ENCODE measurements at places on chromosomes 12 and 14. TPM values are rescaled to one million over a fixed set of nuclear protein-coding genes. Genes with fewer than 3 reads are reported as not detected.

Gene SELPLG
- 15.5 TPM for total RNA-seq

Gene TMEM179
- 4.3 TPM for total RNA-seq

Gene SLCO1A2
- total RNA-seq, result not detected

Gene RNFT2
- 9.7 TPM for total RNA-seq

Gene STAB2
- total RNA-seq, result 1.6 TPM

Gene RDH16
- 0.55 TPM for total RNA-seq

Gene KRT2
- total RNA-seq, result not detected

Gene MYH6
- not detected for total RNA-seq

- no peaks in the 10 kb centered on the region for H3K4me1 ChIP-seq
- no peak overlapping the region for H3K4me3 ChIP-seq
- H3K36me3 ChIP-seq, result no peaks in the 10 kb centered on the region
- H3K27me3 ChIP-seq, result no peaks in the 10 kb centered on the region
- H3K27ac ChIP-seq, result no peak overlapping the region
These were observed 51.0 kb downstream of the PAH start for GRCh38 chr12:102865821-102866615.

- no peaks in the 10 kb centered on the region for H3K4me1 ChIP-seq
- no peak for DNase-seq
- H3K36me3 ChIP-seq, result no peaks in the 10 kb centered on the region
- H3K27me3 ChIP-seq, result no peaks in the 10 kb centered on the region
These were observed 42.6 kb downstream of the NELL2 start for GRCh38 chr12:44833561-44833960.

DNA sequence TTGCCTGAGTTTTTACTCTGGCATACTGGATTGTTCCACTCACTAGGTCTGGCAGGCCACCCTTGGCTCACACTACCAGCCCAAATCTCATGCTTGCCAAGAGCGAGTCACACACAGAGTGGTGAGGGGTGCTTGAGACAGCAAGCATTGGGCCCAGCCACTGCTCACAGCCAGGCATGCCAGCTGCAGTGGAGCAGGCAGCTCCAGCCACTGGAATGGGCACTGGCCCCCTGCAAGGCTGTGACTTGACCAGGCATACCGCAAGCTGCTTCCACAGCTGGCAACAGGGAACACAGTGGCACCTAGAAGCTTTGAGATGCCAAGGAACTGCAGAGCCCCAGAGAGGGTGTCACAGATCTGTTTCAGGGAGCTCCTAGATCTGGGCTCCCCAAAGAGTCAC is 488.5 kb downstream of the LRFN5 start:
- no peaks in the 10 kb centered on the region for H3K27me3 ChIP-seq
- DNase-seq, result no peak
- no peaks in the 10 kb centered on the region for H3K4me1 ChIP-seq
- H3K36me3 ChIP-seq, result no peaks in the 10 kb centered on the region

DNA sequence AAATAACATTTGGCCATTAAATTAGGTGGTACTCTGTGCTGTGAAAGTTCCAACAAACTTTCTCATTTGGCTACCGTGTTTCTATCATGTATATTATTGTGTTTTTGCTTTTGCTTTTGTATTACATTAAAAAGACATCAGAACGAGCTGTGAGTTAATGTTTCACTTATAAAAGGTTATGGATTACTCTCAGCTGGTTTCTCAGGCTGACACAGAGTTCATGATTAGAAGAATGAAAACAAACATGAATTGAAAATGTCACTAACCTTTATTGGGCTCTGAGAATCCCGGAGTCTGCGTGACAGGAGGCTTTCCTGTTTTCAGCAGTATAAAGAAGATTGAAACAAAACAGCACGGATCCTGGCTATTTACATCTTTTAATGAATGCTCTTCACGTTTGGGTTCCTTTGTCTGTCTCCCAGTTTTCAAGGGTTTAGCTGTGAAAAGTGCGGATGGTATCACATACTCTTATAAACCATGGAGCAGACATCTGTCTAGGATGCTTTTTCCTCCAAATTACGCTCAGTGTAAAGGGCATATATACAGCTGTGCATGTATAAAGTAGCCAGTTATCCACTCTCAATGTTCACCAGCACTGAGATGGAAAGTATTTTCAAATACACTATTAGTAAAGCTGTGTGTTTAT is 153.6 kb downstream of the PTCSC3 start:
- no peak overlapping the region for H3K27ac ChIP-seq
- DNase-seq, result no peak
- H3K4me1 ChIP-seq, result no peaks in the 10 kb centered on the region

- no peak for DNase-seq
- peaks cover 2% of the 10 kb centered on the region for H3K36me3 ChIP-seq
- no peaks in the 10 kb centered on the region for H3K27me3 ChIP-seq
- H3K4me3 ChIP-seq, result no peak overlapping the region
These were observed 41.3 kb downstream of the CDC42BPB start for GRCh38 chr14:103016071-103016470.

- H3K4me1 ChIP-seq, result peaks cover 21% of the 10 kb centered on the region
- H3K36me3 ChIP-seq, result no peaks in the 10 kb centered on the region
- H3K27me3 ChIP-seq, result peaks cover 46% of the 10 kb centered on the region
These were observed 837 bp downstream of the COL2A1 start for GRCh38 chr12:48003226-48004052.

- no peaks in the 10 kb centered on the region for H3K27me3 ChIP-seq
- H3K4me3 ChIP-seq, result no peak overlapping the region
- no peaks in the 10 kb centered on the region for H3K36me3 ChIP-seq
These were observed 46.5 kb downstream of the ARID2 start for GRCh38 chr12:45775964-45776363.

DNA sequence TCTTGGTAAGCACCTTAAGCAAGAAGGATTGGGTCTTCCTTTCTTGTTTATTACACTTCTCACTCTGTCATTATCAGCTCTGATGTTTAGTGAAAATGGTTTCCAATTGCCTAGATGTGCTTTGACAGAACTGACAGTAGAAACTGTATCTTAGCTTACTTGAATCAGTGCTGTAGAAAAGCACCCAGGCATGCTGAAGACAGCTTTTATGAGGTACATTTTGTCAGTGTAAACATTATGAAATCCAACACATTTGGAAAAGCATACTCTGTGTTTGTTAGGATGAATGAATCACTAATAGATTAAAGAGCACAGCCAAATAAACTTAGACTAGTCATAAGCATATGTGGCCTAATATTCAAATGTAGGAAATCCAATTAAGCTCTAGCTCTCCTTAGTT is 290.2 kb upstream of the NPAS3 start:
- no peaks in the 10 kb centered on the region for H3K27me3 ChIP-seq
- H3K4me1 ChIP-seq, result no peaks in the 10 kb centered on the region
- H3K4me3 ChIP-seq, result no peak overlapping the region
- H3K36me3 ChIP-seq, result no peaks in the 10 kb centered on the region
- no peak for DNase-seq

- no peak overlapping the region for H3K4me3 ChIP-seq
- no peaks in the 10 kb centered on the region for H3K27me3 ChIP-seq
- H3K4me1 ChIP-seq, result no peaks in the 10 kb centered on the region
- no peaks in the 10 kb centered on the region for H3K36me3 ChIP-seq
- DNase-seq, result no peak
These were observed 23.2 kb downstream of the HSPB8 start for GRCh38 chr12:119201789-119202543.

DNA sequence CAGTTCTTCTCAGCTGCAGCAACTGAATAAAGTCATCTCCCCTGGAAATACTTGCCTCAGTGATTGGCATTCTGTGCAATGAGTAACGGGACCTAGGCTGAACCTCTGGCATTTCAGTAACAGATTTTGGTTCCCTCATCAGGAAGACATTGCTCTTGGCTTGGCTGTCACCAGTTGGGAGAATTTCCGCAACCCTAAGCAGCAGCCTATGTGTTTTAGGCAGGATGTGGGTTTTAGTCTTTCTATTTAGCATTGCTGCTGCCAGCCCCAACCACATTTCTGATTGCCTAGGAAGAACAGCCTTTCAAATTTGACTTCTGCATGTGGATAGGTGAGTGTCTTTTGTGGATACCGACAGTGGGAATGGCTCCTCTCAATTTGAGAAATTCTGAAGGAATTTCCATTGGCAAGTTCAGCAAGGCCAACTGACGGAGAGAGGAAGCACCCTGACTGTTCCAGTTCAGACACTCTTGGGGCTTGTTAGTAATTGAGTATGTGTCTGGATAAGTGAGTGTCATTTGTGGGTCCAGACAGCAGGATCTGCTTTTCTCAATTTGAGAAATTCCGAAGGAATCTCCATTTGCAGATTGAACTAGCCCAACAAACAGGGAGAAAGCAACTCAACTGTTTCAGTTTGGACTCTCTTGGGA is 19.0 kb upstream of the CLEC2A start:
- no peaks in the 10 kb centered on the region for H3K4me1 ChIP-seq
- H3K36me3 ChIP-seq, result no peaks in the 10 kb centered on the region
- no peaks in the 10 kb centered on the region for H3K27me3 ChIP-seq
- no peak overlapping the region for H3K4me3 ChIP-seq
- DNase-seq, result no peak
- no peak overlapping the region for H3K27ac ChIP-seq

DNA sequence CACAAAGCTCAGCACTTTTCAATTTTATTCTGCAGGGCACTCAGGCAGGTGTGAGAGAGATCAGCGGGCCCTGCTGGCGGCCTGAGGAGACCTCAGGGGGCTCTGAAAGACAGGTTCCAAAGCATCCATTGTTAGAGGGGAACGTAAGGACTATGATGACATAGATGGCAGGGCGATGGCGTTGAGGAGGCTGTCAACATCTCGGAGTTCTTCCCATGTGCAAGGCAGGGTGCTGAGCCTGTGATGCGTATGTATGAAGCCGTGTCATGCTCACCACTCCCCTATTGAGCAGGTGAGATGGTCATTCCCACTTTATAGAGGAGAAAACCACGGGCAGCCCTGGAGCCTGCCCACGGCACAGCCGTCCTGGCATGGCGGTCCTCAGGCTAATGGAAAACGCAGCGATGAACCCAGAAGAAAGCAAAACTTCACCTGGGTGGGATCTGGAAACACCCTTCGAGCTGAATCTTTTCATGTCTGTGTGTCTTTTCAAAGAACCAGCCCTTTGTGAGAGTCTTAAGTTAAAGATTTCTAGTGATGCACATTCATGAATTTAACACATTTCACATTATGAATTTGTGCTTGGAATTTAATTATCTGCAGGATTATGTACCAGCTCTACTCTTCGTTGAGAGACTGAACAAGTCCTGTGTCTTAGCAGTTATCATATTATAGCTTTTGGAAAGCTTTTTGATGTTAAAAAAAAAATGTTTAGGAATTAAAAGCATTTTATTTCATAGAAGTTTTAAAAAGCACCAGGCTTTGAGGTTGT is 64.7 kb downstream of the RIMBP2 start:
- H3K27ac ChIP-seq, result no peak overlapping the region
- no peaks in the 10 kb centered on the region for H3K27me3 ChIP-seq
- no peaks in the 10 kb centered on the region for H3K4me1 ChIP-seq
- H3K36me3 ChIP-seq, result no peaks in the 10 kb centered on the region

DNA sequence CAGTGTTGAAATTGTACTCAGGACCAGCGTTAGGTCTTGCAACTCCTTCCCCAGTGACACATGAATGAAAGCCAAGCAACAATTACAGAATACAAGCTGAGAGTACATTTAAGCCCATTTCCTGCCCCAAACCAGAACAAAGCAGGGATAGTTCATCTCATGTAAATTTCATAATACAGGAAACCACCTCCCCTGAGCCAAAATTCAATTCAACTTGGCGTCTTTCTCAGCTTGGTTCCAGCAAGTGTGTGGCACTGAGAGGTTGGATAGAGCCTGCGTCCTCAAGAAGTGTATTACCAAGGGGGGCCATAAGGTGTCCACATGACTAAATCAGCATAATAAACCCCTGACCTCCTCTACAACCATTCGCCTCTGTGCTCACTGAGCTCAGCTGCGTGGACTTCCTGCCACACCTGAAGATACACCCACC is 278.9 kb upstream of the CRY1 start:
- DNase-seq, result no peak
- no peaks in the 10 kb centered on the region for H3K27me3 ChIP-seq
- H3K36me3 ChIP-seq, result no peaks in the 10 kb centered on the region
- H3K4me1 ChIP-seq, result no peaks in the 10 kb centered on the region
- H3K4me3 ChIP-seq, result no peak overlapping the region

GRCh38 chr12:46609674-46610073 is 216.1 kb downstream of the SLC38A4 start:
- no peaks in the 10 kb centered on the region for H3K27me3 ChIP-seq
- DNase-seq, result no peak
- H3K4me1 ChIP-seq, result peaks cover 6% of the 10 kb centered on the region
- H3K36me3 ChIP-seq, result no peaks in the 10 kb centered on the region

DNA sequence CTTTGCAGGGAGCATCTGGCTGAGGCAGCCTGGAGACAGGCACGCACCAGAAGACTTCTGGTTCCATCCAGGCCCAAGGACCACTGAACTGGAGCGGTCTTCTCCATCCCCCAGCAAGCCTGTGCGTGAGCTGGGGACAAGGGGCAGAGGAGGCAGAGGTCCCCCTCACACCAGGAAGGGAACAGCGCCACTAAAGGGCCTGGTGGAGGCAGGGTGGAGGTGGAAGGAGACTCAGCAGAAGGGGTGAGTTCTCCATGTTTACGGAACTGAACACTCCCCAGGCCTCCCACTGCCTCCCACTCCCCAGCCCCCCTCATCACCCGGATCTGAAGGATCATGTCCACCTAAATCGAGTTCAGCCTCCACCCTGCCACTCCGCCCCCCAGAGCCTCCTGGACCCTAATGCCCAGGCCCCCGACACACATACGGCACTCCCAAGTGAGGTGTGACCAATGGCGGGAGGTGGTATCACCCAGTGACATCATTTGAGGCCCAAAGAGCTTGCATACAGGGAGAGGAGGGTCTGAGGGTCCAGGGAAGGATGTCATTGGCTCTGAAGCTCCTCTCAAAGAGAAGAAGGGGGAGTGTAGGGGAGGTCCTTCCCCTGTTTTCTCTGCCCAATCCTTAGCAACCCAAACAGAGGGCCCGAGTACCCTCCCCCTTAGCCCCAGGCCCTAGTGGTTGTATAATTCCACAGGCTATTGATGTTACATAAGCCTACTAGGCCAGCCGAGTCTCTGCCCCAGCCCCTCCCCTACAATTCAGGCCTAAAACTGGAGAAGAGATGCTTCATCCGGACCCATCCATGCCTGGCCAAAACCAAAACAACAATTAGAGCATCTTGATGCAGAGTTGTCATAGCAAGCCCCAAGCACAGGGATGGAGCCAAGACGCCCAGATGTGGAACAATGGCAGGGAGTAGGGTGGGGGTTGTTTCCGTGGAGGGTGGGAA is 1.0 kb downstream of the FAIM2 start:
- H3K27ac ChIP-seq, result no peak overlapping the region
- H3K4me3 ChIP-seq, result no peak overlapping the region
- H3K27me3 ChIP-seq, result no peaks in the 10 kb centered on the region
- no peaks in the 10 kb centered on the region for H3K36me3 ChIP-seq
- no peak for DNase-seq
- H3K4me1 ChIP-seq, result peaks cover 4% of the 10 kb centered on the region

- peaks cover 47% of the 10 kb centered on the region for H3K4me1 ChIP-seq
- H3K27ac ChIP-seq, result no peak overlapping the region
- no peak for DNase-seq
- H3K4me3 ChIP-seq, result no peak overlapping the region
These were observed 5.4 kb downstream of the SLC15A4 start for GRCh38 chr12:128818065-128819022.

DNA sequence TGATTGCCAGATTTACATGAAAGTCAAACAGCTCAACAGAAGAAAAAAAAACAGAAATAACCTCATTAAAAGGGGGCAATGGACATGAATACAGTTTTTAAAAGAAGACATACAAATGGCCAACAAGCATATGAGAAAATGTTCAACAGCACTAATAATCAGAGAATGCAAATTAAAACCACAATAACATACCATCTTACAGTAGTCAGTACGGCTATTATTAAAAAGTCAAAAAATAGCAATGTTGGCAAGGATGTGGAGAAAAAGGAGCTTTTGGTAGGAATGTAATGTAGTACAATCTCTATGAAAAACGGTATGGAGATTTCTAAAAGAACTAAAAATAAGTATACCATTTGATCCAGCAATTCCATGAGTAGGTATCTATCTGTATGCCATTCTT is 272.1 kb downstream of the CEP128 start:
- H3K4me3 ChIP-seq, result no peak overlapping the region
- no peaks in the 10 kb centered on the region for H3K27me3 ChIP-seq
- DNase-seq, result no peak
